Right atrium auricular region (tissue), 2 donors: ENCODE measurements at places on chromosomes 5 and 9.

GRCh38 chr9:105333076-105333475 lies 88.6 kb downstream of the SLC44A1 start:
- DNase-seq: no peak

- no peak for DNase-seq
These were observed 89.6 kb downstream of the TRIM36 start for GRCh38 chr5:115079924-115080623.

DNA sequence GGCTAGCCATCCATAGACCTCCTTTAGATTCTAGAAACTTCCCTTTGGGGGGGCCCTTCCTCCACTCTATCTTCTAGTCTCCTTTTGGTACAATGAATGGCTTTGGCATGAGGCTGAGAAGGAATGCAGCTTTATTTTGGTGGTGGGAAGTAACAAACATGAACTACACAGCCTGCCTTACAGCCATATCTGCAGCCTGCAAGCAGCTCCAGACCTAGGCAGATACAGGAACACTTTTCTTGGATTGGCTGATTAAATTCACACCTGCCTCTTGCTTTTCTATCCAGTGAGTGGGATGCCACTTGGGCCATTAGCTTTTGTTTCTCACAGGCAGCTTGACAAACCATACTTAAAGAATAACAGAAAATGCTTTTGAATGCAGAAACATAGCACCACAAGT lies 28.2 kb downstream of the NR6A1 start:
- DNase-seq: no peak

- DNase-seq: no peak
These were observed 26.1 kb downstream of the PWWP2A start for GRCh38 chr5:160092960-160093707.

DNA sequence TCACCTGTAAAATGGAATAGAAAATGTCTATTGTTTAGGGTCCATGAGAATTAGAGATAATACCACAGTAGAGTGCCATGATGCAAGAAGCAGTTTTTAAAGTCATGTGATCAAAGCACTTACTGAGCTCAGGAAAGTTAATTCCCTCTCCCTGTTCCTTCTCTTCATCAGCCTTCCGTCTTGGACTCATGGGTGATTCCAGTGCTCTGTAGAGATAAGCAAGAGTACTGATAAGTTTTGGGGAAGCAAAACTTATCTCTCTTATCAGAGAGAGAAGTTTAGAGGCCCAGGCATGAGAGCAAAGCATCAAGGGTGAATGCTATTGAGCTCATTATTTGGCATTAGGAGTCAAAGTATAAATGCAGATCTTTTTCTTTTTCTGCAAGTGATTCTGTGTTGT lies 410.1 kb downstream of the AGTPBP1 start:
- DNase-seq: no peak
